ENCODE measurements at places on chromosomes 16 and 17. TPM values are rescaled to one million over a fixed set of nuclear protein-coding genes. Genes with fewer than 3 reads are reported as not detected.

- no peak for DNase-seq
These were observed 119.9 kb downstream of the COPRS start for GRCh38 chr17:31738996-31739699.

DNA sequence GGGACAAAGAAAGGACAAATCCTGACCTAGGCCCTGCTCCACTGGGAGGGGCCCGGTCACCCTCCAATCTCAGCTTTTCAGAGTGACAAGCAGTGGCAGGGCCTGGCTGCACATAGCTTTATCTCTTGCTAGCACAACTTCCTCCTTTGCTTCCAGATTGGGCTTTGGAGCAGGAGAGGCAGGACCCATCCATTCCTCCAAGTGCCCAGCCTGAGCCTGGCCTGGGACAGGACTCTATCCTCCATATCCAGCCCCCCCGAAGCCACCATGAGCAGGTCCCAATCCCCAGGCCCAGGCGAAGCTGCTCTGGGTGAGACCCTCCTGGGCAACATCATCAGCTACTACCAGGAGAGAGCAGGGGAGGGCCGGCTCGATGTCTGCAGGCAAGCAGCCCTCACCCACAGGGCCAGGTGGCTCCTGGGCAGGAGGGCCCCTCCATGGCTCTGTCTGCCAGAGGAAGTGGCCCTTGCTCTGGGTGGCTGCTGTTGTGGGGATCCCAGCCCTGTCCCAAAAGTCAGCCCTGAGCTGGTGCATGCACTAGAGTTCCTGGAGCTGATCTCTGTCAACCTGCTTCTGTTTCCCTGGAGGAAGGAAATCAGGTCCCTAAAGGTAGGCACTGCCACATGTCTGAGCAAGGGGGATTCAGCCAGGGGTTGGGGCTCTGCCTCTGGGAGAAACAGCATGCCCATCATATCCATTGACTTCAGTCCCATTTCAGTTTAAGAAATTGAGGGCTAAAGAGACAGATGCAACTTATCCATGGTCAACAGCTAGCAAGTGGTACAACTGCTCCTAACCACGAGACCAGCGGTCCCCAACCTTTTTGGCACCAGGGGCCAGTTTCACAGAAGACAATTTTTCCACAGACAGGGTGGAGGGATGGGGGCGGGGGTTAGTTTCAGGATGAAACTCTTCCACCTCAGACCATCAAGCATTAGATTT, 58.9 kb downstream of the TK2 start:
- DNase-seq: no peak

Gene HBA1
- 2,062 TPM for polyA plus RNA-seq

Gene CD300A
- polyA plus RNA-seq: 1.2 TPM

Gene DHRS7C
- 110 TPM for polyA plus RNA-seq

Gene CCL16
- 0.39 TPM for polyA plus RNA-seq

- no peak for DNase-seq
These were observed 5.7 kb downstream of the TRIM47 start for GRCh38 chr17:75872434-75873351.

All from forelimb muscle (tissue), 1 donor.